ENCODE measurements at places on chromosomes 16 and 17.

GRCh38 chr17:28751600-28752366 lies 8.0 kb downstream of the TRAF4 start:
- no peak for DNase-seq

GRCh38 chr16:11774065-11774626 lies 22.9 kb downstream of the ZC3H7A start:
- no peak for DNase-seq

- no peak for DNase-seq
Observed at GRCh38 chr16:27189335-27189972, 13.9 kb upstream of the KDM8 start.

DNA sequence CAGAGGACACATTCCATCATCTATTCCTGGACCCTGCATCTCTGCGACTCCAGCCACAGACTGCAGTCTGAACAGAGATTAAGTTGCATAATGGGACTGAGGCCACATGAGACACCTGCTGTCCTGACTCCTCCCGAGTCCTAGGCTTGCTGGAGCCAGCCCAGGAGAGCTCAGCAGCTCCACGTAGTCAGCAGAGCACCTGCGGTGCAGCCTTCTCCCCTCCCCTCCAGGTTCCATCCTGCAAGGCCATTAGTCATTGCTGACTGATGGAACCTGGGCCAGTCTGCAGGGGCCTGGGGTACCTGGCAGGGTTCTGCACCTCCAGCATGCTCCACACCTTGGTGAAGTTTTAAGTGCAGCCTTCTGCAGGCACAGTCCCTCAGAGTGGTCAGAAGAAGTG lies 76.7 kb downstream of the PLD6 start:
- DNase-seq = no peak

DNA sequence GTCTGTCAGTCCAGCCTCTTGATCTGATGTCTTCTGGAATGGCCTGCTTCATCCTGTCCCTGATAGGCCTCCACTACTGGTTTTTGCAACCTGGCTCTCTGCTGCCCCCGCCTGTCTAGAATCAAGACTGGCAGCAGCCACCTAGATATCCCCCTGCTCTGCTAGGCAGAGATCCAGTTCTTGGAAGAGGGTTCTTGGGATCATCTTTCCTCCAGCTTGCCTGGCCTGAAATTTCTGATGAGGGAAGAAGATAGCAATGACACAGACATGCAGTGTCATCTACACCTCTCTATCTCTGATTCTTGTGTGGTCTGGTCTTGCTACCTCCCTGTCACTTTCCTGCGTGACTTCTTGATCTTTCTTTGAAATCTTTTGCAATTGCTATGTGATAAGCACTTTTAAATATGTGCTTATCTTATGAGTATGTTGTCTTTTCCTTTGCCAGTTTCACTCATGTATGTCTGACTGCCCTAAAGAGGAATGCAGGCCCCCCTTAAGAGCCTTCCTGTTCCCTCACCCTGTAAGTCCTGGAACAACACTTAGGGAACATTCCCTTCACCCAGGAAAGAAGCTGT lies 20.3 kb upstream of the NFATC3 start:
- peak; percentile 88 for DNase-seq

- no peak for DNase-seq
Observed at GRCh38 chr17:62919388-62919787, 46.6 kb upstream of the TANC2 start.

DNA sequence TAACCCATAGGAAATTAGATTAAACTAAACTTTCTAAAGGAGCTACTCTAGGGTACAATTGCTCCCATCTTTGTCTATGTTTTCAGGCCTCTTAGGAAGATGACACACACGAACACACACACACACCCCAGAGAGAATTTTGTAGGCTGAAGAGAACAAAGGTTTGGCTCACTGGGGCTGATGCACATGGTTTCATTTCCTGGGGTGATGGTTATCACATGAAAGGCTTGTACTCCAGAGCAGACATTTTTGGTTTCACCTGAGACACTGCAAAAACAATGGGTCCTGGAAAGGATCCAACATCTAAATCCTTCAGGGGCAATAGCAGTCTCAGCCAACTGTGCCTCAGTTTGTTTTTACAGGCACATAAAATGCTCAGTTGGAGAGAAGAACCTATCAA lies 62.8 kb downstream of the GRB7 start:
- no peak for DNase-seq

- DNase-seq = no peak
Observed at GRCh38 chr17:16398270-16399267, 16.8 kb upstream of the TRPV2 start.

- DNase-seq = no peak
Observed at GRCh38 chr16:9003322-9003721, 39.6 kb upstream of the USP7 start.

DNA sequence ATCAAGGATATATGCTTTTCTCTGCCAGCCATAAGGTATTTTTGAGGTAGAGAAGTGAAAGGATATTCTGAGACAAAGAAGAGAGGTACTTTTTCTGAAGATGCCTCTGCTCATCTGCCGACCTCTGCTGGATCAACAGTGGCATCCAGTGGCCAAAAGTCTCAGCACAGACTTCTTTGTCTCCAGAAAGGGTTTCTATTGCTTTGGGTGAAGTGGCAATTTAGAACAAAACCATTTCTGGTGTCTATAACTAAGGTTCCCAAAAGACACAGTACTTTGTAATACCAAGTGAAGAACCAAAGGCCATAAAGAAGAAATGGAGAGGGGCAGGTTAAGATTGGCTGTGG lies 155.2 kb upstream of the C17orf78 start:
- peak; percentile 38 for DNase-seq

GRCh38 chr16:14284930-14285512 lies 213.9 kb downstream of the MRTFB start:
- peak; percentile 71 for DNase-seq

- DNase-seq = no peak
Observed at GRCh38 chr17:16374146-16374938, 6.5 kb upstream of the UBB start.

- DNase-seq = no peak
Observed at GRCh38 chr17:43614561-43614960, 47.2 kb downstream of the MEOX1 start.

DNA sequence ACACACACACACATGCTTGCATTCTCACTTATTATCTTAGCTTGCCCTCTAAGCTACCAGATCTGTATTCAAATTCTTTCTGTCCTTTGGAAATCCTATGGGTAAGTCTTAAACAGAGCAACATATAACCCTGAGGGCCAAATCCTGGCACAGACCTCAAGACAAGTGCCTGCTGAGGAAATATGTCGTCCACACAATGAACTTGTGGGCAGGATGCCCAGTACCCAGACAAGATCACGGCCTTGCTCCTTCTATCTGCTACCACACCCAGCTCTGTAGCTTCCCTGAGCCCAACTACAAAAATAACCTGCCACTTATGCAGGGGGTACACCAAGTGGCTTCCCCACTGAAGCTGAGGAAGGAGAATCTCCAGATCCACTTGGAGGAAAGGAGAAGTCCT lies 37.3 kb upstream of the FA2H start:
- DNase-seq = no peak

DNA sequence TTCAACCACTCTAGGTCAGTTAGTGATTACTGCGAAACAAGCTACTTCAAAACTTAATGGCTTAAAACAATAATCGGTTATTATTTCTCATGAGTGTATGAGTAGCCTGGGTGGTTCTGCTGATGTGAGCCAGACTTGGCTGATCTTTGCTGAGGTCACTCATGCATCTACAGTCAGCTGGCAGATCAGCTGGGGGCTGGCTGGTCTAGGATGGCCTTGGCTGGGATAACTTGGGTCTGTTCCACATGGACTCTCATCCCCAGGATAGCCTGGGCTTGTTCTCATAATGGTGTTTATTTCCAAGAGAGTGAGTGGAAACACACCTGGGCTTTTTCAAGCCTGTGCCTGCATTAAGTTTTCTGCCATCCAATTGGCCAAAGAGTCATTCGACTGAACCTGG lies 13.0 kb downstream of the CCDC182 start:
- DNase-seq = no peak

DNA sequence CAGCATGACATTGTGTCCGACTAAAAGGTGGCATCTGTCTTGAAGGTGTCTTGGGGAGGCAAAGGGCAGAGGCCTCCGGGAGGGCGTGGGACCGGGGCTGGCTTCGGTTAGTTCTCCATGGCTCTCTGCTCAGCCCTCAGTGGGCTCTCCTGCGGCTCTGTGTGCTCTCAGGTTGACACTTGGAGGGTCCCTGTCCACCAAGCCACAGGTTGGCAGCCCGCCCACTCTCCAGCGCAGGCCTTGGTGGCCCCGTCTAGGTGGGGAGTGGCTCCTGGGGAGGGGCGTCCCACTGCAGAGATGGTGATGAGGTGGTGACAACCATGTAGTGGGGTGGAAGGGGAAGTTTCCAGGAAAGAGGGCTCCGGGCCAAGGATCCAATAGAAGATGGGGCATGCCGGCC lies 31.6 kb downstream of the ADGRG5 start:
- DNase-seq = no peak

DNA sequence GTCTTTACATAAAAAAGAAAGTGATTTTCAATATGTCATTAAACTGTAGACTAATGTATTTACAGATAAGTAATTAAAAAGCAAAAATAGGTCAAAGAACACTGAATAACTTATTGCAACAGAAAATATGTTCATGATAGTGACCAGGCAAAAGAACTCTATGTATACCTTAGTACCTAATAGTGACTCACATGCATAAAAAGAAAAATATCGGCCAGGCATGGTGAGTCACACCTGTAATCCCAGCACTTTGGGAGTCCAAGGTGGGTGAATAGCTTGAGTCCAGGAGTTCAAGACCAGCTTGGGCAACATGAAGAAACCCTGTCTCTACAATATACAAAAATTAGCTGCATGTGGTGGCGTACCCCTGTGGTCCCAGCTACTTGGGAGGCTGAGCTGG lies 33.0 kb upstream of the TOM1L1 start:
- no peak for DNase-seq

DNA sequence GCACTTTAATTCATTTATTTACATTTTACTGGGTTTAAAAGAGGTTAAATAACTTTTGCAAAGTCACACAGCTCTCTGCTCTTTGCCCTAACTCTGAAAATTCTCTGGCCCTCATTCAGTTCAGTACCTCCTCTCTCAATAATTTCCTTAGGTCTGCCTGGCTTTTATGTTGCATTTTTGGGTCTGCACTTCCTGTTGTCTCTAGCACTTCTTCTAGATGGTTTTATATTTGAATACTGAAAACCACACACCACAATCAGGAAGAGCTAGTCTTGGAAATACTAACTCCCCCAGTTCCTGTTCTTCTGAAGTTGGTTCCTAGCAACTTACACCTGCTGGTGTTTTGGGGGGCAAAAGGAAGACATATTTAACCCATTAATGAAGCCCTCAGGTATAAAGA lies 577.9 kb downstream of the HS3ST4 start:
- no peak for DNase-seq

GRCh38 chr17:28466001-28466400 lies 7.4 kb upstream of the SLC13A2 start:
- DNase-seq = no peak

DNA sequence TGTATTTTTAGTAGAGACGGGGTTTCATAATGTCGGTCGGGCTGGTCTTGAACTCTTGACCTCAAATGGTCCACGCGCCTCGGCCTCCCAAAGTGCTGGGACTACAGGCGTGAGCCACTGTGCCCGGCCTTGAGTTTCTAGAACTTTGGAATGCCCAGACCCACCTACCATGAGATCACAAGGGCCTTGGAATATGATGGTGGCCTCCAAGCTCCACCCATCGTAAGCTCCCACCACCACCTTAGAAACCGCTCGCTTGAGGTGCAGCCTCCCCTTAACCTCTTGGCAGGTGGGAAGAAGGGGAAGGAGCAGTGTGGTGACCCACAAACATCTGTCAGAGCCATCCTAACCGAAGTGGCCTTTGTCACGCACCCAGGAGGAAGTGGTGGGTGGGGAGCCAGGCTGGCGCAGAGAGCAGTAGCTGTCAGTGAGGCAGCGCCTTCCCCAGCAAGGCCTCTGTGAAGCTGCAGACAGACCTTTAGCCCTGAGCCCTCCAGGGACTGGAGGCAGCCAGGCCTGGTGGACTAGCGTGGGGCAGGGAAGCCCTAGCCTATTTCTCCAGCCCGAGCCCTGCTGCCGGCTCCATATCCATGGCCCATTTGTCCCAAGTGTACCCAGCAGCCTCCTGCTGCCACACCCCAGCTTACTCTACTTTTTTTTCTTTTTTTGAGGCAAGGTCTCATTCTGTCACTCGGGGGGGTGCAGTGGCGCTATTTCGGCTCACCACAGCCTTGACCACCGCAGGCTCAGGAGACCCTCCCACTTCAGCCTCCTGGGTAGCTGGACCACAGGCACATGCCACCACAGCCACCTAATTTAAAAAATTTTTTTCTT lies 13.1 kb upstream of the SEPHS2 start:
- DNase-seq = no peak

GRCh38 chr16:23508589-23509440 lies 1.5 kb downstream of the GGA2 start:
- peak; percentile 17 for DNase-seq

DNA sequence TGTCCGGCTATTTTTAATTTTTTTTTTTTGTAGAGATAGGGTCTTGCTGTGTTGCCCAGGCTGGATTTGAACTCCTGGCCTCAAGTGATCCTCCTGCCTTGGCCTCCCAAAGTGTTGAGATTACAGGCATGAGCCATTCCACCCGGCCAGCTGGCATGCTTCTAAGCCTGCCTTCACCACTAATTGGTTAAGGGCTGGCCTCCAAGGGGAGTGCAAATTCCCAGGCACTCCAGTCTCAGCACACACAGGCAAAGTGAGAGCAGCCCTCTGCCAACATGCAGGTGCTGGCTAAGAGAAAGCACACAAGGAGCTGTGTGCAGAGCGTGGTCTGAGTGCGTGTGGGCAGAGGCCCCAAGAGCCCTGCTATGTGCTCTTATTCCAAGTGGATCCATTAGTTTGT lies 149.8 kb upstream of the HS3ST2 start:
- no peak for DNase-seq

GRCh38 chr16:66264311-66265047 lies 102.0 kb upstream of the CDH5 start:
- DNase-seq = no peak

- peak; percentile 98 for DNase-seq
Observed at GRCh38 chr17:41547921-41548843, 20.1 kb upstream of the KRT19 start.

- no peak for DNase-seq
Observed at GRCh38 chr17:46853896-46854444, 2.6 kb downstream of the WNT9B start.

DNA sequence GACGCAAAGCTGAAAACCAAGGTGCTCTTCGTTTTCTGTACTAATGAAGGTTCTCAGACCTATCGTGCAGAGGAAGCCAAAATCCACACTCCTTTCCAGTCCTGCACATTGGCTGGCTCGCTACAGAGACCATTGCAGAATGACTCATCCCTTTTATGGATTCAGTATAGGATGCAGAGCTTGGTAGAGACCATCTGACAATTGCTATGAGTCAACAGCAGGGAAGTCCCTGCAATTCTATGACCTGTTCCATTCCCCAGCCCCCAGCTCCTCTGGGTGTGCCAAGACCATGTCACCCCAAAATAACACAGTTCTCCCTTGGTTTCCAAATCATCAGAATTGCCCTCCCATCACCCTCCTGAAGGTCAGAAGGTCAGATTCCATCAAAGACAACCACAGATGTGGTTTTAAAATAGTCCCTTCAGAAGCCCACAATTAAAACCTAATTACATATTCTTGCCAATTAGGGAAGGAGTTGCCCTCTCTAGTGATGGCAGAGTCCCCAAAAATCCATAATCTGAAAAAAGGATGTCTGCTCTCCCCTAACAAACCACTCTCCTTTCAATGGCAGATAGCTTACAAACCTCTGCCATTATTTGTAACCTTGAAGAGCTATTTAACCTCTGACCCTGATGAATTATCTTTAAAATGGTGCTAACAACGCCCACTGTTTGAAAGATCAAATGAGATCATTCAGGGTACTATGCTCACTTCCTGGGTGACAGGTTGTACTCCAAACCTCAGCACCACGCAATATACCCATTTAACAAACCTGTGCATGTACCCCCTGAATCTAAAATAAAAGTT lies 108.2 kb upstream of the RBBP6 start:
- DNase-seq = no peak
